ENCODE measurements at places on chromosomes 12 and 14.

DNA sequence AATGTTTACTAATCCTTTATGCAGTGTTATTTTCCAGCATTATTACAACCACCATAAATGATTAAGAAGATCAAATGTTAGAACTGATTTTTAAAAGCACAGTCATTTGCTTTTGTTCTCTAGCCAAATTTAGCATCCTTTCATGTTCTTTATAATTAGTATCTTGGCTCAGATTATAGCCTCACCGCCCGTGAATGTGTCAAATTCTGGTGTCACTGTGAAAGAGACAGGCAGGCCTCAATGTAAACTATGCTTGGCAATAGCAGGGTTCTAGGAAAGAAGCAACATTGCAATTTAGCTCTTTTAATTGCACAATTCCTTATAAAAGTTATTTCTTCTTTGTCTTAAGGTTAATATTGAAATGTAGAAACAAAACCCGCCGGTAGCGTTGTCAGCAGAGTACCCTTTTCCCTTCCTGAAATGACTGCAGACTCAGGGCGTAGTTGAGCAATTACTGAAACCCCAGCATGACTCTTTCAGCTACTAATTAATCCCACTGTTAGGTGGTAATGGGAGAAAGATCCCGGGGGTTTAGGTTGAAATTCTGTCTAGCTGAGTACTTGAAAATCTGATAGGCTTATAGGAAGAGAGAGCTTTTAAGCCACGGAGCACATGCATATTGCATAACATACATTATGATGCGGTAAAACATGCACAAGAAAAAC lies 1600.5 kb upstream of the SEL1L start:
- DNase-seq = no peak

- peak; percentile 43 for DNase-seq
Observed at GRCh38 chr12:47721431-47721973, 3.8 kb downstream of the ENDOU start.

GRCh38 chr12:56768424-56768823 lies 5.3 kb downstream of the HSD17B6 start:
- no peak for DNase-seq

DNA sequence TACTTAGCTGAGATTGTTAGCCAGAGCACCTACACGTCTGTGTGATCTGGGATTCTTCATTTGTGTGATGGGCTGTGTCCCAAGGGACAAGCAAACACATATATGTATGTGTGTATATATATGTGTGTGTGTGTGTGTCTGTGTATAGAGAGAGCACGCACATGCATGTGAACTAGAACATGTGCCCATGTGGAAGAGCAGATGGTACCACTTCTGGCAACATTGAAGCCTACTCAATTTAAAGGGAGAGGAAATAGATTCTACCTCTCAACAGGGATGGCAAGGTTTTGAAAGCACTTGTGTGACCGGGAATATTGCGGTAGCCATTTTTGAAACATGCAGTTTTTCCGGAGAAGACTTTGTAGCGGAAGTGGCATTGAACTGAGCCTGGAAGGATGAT lies 1.4 kb downstream of the TOMM20L start:
- DNase-seq = no peak

DNA sequence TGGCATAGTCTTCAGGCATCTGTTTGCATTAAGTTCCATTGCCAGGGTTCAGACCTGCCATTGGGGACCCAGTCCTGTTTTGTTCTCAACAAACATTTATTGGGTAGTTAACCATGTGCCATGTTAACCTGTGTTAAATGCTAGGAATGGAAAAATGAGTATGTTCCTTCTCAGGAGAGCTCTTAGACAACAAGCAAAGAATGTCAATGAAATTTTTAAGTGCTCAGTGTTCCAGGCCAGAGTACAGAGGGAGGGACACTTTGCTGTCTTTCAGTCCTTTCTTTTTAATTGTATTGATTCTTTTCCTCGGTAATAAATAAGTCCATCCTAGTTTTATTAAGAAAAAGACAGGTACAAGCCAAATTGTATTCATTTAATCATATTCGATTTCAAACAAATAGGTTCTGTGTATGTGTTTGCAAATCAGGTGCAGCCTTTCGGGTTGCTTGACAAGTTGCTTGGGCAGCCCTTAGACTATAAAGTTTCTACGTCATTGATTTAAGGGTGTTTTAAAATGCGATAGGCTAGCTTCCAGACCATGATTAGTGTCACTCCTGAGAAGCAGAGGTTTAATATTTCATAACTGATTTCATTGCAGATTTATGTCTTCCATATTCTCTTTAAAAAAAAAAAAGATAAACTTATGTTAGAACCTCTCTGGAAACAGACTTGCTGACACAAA lies 123.1 kb downstream of the DERA start:
- no peak for DNase-seq

DNA sequence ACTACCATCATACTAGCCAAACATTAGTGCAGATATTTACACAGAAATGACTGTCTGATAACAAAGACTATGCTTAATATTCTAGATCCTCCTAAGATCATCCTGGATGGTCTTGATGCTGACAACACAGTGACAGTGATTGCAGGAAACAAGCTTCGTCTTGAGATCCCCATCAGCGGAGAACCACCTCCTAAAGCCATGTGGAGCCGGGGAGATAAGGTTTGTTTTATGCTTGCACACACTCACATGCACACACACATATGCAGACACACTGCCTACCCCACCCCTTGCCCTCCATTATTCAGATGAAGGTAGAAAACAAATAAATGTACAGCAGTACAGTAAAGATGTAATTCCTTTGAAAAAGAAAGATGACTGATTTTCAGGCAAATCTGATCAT lies 44.4 kb upstream of the CHPT1 start:
- no peak for DNase-seq

GRCh38 chr14:28769276-28769880 lies 2.8 kb downstream of the FOXG1 start:
- DNase-seq = no peak

GRCh38 chr12:92146497-92147224 lies 1.0 kb upstream of the BTG1 start:
- DNase-seq = no peak

DNA sequence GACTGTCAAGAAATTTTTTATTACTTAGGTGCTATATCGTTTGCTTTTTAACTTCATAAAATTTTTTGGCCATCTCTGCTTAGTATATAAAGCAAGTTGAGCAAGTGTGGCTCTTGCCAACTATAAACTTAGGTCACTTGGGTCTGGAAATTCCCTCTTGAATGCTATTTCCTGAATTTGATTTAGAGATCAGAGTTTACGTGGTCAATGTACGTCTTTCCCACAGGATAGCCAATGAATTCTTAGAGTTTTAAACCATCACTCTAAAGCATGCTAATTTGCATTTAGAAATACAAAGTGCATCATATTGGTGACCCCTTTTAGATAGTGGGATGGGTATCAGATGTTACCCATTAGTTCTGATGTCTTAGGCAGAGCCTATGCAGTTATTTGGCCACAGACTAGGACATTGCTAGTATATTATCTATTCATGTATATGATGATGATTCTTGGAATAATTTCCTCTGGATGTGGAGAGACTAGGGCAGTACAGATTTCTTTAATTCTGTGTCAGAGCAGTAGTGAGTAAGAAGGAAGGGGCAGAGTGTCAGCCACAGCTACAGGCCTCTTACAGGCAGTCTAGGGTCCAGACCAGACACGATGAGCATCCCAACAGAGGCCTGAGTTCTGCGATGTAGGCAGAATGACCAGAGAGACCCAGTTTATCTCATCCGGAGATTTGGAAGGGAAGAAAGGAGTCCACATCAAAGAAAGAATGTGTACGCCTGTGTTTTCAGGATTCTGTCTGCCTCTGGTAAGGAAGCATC lies 30.3 kb downstream of the SCN8A start:
- DNase-seq = peak; percentile 7

- DNase-seq = no peak
Observed at GRCh38 chr12:19128485-19128884, 1.0 kb upstream of the PLEKHA5 start.

GRCh38 chr12:92114834-92115233 lies 30.8 kb downstream of the BTG1 start:
- no peak for DNase-seq

DNA sequence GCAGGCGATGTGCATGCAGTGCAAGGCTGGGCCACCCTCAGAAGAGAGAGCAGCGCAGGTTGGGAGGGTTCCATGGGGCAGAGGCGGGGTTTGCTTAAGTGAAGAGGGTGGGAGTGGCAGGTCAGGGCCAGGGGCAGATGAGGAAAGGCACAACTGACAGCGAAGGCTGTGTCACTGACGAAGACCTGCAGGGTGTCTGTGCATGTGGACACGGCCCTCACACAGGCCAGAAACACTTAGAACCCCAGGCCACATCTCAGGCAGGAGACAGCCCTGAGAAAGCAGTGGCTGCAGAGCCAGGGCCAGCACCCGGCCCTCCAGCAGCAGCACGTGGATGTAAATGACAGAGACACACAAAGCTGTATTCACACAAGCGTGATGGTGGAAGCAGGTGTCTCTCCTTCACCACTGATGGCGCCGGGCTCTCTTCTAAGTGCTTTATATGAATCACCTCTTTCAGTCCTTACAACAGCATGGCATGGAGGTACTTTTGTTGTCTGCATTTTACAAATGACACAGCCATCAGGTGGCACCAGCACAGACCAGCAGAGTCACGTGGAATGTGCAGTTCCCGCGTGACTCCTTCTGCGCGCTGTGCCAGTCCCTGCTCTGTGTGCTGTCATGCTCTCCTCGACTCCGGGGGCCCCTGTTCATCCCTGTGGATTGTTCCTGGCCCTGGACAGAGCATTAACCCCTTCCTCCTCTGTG lies 54.6 kb downstream of the TSPAN11 start:
- no peak for DNase-seq

- DNase-seq = no peak
Observed at GRCh38 chr12:119594399-119594730, 791 bp downstream of the TMEM233 start.

DNA sequence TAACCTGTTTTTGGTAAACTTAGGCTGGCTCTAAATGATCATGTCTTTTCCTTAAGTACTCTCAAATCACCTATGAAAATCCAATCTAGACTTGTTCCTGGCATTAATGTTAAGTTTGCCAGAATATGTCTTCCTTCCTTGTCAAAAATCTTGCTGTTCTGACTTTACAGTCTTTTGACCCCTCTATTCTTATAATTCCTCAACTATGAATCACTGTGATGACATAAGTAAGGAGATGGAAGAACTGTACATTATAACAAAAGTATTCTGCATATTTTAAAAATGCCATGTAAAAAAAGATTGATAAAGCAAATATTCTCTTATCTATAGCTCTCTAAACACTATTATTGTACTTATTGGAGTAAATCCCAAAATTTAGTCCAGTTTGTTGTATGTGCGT lies 51.4 kb upstream of the BAZ1A start:
- no peak for DNase-seq

DNA sequence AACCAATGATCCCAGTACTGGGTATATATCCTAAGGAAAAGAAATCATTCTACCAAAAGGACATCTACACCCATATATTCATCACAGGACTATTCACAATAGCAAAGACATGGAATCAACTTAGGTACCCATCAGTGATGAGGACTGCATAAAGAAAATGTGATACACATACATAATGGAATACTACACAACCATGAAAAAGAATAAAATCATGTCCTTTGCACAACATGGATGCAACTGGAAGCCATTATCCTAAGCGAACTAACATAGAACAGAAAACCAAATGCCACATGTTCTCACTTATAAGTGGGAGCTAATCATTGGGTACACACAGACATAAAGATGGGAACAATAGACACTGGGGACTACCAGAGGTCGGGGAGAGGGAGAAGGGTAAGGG lies 86.0 kb upstream of the LGR5 start:
- DNase-seq = no peak

DNA sequence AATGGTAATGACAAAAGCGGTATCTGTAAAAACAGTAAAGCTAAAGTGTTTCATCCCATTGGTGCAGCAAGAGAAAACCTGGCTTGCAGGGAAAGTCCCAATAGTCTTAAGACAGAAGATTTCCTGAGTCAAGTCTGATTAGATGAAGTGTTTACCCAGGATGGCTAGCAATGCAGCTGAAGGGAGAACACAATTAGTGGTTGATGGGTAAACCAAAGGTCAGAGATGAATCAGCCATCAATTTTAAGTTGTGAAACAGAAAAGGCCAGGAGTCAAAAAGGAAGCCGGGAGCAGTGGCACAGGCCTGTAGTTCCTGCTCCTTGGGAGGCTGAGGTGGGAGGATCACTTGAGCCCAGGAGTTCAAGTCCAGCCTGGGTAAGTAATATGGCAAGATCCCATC lies 52.6 kb downstream of the SEC23A start:
- DNase-seq = peak; percentile 78

DNA sequence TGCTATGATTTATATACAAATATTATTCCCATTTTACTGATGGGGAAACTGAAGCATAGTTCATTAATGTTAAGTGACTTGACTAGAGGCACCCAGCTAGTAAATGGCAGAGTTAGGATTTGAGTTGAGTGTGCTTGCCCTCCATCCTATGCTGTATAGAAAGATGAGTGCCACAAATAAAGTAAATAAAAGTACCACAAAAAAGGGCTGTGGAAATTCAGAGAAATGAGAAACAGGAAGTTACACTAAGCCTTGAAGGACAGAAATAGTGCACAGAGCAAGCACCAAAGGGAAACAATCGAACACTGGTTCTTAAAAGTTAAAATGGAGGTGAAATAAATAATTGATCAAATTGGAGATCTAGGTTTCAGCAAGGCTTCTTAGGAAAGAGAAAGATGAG lies 9.2 kb upstream of the ABCD2 start:
- no peak for DNase-seq

DNA sequence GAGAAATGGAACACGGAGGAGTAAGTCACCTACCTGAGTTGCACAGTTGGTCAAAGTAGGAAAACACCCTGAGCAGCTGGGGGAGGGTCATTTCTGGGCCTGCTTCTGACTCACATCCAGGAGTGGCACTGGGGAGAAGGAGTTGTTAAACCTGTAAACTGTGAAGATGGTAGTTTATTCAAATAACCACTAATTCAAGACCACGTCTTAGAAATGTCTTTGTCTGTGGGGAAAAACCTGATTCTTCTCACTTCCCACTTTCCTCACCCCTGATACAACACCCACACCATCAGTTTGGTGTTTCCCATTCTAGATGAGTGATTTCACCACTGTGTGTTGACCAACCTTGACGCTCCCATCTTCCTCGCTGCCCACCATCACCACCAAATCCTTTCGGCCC lies 207.1 kb downstream of the ANO4 start:
- no peak for DNase-seq

DNA sequence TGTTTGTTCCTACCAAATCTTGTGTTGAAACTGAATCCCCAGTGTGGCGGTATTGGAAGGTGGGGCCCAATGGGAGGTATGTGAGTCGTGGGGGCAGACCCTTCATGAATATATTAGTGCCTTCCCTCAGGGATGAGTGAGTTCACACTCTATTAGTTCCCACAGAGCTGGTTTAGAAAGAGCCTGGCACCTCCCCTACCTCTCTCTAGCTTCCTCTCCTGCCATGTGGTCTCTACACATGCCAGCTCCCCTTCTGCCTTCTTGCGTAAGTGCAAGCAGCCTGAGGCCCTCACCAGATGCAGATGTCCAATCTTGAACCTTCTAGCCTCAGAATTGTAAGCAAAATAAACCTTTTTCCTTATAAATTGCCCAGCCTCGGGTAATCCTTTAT lies 105.8 kb downstream of the SPTSSA start:
- DNase-seq = peak; percentile 93

GRCh38 chr14:24847568-24848095 lies 202.3 kb downstream of the STXBP6 start:
- DNase-seq = no peak
